ENCODE measurements at places on chromosomes 2 and 18.
A peak's percentile ranks its signal among the peaks of the same experiment; 100 is the strongest.

DNA sequence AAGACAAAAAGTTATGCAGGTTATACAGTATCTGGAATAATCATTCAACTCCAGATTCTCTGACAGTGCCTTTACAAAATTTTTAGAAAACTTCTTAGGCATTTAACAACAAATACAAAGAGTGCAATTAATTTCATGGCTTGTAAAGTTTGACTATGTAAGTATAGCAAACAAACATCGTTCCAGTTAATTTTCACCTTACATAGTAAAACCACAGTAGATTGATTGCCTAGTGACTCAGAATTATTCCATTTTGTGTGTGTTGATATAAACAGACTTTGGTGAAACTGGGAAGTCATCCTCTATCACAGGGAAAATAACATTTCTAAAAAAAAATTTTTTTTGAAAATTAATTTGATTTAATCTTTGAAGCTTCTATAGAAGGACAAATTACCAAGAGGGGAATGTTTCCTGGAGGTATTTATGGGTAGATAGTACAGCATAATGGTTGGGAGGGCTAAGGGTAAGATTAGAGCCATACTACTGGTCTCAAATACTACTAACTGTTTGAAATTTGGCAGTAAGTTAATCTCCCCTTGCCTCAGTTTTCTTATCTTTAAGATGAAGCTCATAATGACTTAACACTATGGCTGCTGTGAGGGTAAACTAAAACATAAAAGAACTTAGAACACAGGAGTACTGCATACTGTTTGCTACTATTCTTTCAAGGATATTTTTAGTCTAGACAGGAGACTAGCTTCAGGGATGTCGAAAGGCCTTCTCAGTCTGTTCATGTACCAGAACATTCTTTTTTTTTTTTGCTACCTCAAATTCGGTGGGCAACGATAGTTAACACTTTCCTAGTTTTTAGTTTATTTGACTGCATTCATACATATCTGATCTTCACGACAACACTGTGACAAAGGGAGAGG, 19.6 kb downstream of the NDUFAF7 start:
- DNase-seq: no peak

- no peak for DNase-seq
Measured at GRCh38 chr2:177662895-177663294, 270.3 kb downstream of the AGPS start.

DNA sequence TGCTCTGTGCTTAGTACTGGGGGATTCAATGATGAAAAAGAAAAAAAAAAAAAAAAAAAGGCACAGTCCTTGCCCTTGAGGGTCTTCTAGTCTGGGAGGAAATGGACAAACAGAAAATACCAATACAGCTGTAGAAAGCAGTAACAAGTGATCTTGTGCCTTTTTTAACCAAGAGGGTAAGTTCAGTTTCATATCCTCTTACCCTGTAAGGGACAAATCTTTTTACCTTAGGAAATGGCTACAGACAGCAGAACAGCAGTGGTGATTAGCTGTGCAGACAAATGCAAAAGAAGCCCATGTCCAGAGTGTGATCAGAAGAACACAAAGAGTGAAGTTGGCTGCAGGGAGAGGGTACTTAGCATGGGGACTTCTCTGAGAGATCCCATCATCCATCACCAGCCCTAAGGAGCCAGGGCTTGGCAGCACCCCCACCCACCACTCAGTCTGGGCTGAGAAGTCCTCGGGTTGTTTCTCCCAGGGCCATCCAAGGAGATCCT, 102.9 kb downstream of the ALPK2 start:
- no peak for DNase-seq

- DNase-seq: no peak
Measured at GRCh38 chr2:227462972-227463931, 8.7 kb upstream of the AGFG1 start.

DNA sequence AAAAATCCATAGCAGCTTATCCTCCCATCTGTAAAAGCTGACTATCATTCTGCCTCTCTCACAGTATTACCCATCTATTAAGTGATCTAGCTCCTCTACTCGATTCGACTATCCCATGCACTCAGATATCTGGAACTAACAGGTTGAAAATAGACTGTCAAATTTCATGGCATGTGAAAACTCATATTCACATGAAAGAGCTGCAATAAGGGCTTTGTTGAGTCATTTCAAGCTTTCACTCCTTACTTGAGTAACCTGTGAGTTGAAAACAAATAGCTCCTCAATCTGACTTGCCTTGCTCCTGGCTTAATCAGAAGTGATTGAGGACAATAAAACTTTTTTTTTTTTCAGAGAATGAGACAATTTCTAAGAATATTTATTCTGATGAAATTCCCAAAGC, 192.4 kb upstream of the ERBB4 start:
- DNase-seq: no peak

- DNase-seq: peak; percentile 59
Measured at GRCh38 chr2:189854187-189854586, 69.9 kb downstream of the PMS1 start.

GRCh38 chr18:32443706-32444215, 26.9 kb downstream of the GAREM1 start:
- peak; percentile 24 for DNase-seq

- no peak for DNase-seq
Measured at GRCh38 chr2:10091182-10091888, 11.1 kb upstream of the CYS1 start.

DNA sequence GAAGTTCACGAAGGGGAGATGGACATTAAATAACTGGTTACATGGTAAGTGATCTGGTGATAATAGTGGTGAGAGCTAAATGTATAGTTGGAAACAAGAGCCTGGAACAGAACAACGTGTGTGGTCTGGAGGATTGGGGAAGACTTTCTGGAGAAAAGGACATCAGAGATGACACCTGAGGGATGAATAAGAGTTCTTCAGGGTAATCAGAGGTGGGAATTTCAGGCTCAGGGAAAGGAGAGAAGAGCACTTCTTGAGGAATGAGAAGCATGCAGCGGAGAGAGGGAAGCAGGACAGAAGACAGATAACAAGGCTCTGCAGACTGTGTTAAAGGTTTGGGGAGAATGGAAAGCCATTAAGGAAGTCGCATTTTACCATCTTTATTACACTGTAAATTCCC, 450.7 kb downstream of the TNS1 start:
- peak; percentile 35 for DNase-seq

- no peak for DNase-seq
Measured at GRCh38 chr2:226544596-226545210, 254.9 kb downstream of the IRS1 start.

DNA sequence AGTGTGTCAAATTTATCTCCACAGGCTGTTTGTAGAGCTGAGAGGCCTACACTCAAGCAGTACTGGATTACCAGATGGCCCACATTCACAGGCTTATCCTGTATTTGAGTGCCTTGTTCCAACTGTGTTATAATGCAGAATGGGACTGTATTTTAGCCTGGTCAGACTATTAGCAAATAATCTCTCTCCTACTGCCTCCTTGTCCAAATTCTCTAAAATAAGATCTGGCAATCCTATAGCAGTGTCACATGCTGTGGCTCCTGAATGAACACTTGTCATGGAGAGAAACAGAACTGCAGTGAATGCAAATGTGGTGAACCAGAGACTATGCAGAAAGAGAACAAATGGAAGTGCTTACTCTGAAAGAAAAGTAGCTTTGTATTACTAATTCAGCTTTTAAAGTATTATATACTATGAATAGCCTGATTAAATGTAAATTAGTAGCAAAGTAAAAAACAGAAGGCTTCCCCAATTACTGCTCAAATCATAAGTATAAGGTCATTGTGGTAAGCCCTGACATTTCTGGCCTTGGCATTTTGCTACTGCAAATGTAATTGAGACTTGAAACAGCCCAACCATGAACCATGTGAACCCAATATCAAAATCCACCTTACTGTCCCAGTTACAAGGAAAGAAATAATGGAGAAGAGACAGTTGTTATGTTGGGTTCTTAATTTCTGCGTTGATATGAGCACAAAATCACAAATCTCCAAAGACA, 80.0 kb downstream of the MAP4K3 start:
- DNase-seq: no peak

- no peak for DNase-seq
Measured at GRCh38 chr2:98823196-98824170, 92.6 kb upstream of the MGAT4A start.

DNA sequence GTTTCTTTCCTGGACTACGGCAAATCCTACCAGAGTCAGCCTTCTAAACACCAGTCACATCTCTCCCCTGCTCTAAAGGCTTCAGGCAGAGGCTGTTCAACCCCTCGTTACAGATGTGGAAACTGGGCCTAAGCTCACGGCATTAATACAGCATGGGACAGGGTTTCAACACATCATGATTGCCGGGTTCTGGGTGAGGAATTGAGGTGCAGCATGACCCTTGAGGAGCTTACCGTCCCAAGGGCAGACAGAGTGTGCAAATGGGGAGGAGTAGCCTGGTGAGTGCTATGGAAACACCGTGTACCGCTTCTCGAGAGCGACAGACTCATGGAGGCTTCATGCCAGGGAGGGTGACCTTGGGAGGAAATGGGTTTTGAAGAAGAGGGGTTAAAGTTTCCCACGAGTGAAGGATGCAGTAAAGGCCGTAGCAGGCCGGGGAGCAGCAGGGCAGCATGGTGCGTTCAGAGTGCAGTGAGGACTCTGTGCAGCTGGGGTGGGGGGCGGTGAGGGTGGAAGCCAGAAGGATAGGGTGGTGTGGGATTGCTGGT, 51.1 kb downstream of the TGOLN2 start:
- DNase-seq: no peak

GRCh38 chr18:36406805-36407204, 109.3 kb downstream of the FHOD3 start:
- no peak for DNase-seq

DNA sequence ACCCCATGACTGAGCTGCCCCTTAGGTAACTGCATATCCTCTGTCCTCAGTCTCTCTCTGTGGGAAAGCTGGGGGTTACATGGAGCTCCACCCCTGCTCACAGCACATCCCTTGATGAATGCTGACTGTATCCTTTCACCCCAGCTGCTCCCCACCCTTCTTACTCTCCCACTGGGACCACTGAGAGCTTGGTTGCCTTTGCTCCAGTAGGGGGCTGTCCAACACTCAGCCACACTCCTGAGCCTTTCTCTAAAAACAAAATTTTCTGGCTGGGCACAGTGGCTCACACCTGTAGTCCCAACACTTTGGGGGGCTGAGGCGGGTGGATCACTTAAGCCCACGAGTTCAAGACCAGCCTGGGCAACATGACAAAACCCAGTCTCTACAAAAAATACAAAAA, 89.2 kb upstream of the MSH2 start:
- DNase-seq: no peak

DNA sequence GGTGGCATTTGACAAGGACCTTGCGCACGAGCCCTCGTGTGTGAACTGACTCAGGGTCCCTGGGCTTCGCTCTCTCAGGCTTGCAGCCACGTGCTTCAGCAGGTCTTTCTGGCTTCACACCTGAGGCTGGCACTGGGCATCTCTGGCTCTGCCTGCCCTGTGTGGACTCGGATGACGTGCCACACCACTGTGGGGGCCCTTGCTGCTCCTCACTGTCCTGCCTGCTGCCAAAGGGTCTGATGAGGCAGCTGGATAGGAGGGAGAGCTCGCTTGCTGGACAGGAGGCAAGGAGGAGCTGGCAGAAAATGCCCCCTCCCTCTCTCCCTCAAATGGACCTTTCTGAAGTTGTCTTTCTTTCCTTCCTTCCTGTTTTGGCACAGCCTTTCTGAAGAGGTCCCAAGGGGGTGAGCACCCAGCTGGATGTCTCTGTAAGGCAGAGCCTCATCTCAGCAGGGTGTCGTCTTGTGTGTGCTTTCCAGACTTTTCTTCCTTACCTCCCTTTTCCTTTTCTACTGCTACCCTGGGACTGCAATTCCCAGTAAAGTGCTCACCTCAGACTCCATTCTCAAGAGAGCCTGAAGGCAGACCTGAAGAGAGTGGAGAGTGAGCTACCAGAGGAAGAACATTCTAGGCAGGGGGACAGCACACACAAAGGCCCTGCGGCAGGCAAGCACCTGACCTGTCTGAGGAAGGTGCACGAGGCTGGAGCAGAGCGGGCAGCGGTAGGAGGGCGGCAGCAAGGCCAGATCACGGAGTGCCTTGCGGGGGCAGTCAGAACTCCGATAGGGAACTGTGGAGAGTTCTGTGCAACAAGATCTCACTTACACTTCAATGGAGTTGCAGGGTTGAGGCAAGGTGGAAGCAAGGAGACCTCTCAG, 5.3 kb downstream of the PER2 start:
- DNase-seq: no peak

DNA sequence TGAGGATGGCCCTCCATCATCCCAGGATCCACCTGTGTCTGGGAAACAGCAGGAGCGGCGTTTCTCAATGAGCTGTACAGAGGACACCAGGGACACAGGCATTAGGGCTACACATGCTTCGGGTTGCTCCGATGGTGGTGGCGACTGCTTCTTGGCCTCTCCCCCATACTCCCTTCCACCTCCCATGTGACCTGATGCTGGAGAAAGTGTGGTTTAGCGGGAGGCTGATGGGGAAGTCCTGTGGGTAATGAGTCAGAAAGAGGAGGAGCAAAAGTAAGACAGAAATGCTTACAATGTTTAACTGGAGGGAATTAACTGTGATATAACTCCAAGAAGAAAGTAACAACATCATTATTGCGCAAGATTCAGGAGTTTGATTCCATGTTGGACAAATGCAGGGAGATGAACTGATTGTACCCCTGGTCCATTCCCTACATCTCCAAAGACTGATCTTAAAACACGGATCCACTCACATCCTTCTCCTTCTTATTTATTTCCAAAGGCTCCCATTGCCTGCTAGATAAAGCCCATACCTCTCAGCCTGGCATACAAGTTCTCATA, 186.6 kb downstream of the NRP2 start:
- DNase-seq: peak; percentile 93

- DNase-seq: no peak
Measured at GRCh38 chr2:99261242-99261641, 5.8 kb upstream of the LYG2 start.

- DNase-seq: no peak
Measured at GRCh38 chr18:44258576-44258975, 422.1 kb upstream of the SETBP1 start.

DNA sequence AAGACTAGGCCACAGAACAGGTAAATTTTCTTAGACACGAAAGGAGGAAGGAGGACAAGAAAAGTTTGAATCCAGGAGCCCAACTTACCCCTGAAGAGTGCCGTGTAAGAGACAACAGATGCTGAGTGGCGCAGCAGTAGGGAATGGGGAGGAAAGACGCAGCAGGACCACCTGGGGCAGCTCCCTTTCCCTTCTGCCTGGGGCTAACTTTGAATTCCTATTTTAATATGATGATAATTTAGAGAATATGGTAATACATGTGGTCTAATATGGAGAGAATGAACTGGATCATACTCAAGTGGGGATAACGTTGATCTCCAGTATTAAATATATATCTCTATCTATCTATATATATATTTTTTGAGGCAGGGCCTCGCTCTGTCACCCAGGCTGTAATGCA, 69.3 kb downstream of the CLIP4 start:
- DNase-seq: no peak

DNA sequence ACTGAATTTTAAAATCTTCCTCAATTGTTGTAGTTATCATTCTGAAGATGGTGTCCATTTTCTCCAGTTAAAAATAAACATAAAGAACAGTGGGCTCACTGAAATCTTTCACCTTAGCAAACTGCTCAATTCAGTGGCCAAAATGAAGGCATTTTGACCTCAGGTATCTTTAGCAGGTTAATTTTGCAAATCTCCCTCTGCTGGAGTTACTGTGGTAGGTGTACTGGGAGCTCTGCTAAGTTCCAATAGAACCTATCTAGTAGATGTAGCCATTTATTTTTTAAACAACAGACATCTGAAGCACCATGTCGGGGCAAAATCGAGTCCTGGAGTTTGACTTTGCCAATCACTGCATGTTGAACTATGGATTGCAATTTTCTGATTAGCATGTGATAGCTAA, 177.1 kb downstream of the IRS1 start:
- DNase-seq: no peak
